SK-N-SH (cell line): ENCODE measurements at places on chromosomes 16 and 17.
A peak's percentile ranks its signal among the peaks of the same experiment; 100 is the strongest.

- DNase-seq = no peak
These were observed 21.1 kb downstream of the RAB40B start for GRCh38 chr17:82677353-82677925.

DNA sequence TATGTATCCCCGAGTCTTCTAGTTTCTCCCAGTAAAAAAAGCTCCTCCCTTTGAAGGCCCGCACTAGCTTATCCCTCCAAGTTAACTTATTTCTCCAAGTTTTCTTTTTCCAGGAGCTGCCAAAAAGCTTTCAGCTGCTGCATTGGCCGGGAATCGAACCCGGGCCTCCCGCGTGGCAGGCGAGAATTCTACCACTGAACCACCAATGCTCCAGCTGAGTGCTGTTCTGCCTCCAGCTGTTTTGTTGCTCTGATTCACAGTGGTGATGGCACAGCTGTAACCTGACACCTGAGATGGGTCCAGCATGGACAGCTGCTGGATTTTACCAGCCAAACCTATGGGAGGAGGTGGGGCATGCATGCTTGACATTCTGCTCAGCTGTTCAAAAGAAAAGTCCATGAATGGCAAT is 22.1 kb downstream of the VAC14 start:
- peak; percentile 66 for DNase-seq

GRCh38 chr17:10879190-10879836 is 41.4 kb upstream of the PIRT start:
- DNase-seq = peak; percentile 9

DNA sequence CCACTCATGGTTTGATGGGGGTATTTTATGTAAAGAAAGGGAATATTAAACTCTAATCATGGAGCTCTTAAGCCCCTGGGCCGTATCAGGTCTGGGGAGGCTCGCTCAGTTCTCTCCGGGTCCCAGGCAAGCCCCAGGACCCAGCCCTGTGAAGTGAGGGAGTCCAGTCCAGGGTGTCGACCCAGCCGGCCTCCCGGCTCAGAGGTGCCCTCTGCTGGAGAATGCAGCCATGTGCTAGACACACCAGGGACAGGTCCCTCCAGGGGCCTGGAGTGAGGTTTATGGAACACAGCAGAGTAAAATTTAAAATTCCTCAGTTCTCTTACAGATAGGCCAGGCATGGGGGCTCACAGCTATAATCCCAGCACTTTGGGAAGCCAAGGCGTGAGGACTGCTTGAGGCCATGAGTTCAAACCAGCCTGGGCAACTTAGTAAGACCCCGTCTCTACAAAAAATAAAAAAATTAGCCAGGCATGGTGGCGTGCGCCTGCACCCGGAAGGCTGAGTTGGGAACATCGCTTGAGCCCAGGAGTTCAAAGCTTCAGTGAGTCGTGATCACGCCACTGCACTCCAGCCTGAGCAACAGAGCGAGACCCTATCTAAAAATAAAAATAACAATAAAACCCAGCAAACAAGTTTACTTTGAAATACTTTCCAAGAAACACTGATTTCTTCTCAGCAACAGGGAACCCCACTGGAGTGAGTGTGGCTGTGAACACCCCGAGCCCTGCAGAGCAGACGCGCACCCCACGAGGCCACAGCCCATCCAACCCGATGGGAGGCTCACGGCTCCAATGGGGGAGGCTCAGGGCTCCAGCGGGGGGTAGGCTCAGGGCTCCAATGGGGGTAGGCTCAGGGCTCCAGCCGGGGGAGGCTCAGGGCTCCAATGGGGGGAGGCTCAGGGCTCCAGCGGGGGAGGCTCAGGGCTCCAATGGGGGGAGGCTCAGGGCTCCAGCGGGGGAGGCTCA is 72.2 kb downstream of the ZNF778 start:
- peak; percentile 98 for DNase-seq

GRCh38 chr16:17452922-17453321 is 17.8 kb downstream of the XYLT1 start:
- no peak for DNase-seq

DNA sequence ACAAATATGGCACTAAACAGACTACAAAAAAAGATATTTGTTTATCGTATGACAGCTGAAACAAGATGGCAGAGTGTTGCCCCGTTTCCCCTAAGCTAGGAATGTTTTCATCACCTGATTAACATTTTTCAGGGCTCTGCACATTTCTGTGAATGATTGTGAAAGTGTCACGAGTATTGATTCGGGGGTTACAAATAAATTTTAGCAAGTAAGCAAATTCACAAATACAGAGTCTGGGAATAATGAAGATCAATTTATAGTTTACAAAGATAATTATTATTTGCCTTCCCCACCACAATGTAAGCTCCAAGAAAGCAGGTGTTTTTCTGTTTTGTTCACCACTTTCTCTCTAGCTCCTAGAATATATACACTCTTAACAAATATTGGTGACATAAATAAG is 361.2 kb upstream of the ERCC4 start:
- DNase-seq = no peak

DNA sequence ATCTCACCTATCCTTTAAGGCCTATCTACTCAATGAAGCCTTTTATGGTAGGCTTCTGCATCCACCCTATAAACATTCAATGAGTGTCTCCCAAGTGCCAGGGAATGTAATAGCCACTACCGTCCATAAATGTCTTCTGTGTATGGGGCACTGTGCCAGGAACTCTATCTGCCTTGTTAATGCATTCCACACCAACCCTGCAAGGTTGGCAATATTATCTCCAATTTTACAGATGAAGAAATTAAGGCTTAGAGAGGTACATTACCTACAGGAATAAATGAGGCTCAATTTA is 20.0 kb downstream of the MAP3K14 start:
- no peak for DNase-seq

DNA sequence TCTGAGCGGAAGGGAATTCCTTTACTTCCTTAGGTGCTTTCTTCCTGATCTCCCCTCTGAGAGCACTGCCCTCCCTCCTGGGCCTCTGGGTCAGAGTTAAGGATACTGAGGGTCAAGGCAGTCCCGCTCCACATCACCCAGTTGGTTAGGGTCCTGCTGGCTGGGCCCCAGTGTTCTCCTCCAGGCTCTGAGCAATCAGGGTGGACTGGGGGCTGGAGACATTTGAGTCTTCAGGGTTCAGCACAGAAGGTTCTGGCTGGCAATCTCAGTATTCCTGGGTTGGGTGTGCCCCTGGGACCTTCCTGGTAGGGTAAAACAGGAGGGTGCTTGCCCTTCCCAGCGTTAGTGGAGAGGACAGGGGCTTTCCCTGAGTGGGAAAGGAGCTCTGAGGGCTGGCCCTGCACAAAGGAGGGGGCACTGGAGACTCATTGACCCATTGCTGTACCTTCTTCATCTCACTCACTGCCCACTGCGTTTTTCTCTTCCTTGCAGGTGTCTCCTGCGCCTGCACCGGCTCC is 448 bp downstream of the MT1M start:
- DNase-seq = no peak

DNA sequence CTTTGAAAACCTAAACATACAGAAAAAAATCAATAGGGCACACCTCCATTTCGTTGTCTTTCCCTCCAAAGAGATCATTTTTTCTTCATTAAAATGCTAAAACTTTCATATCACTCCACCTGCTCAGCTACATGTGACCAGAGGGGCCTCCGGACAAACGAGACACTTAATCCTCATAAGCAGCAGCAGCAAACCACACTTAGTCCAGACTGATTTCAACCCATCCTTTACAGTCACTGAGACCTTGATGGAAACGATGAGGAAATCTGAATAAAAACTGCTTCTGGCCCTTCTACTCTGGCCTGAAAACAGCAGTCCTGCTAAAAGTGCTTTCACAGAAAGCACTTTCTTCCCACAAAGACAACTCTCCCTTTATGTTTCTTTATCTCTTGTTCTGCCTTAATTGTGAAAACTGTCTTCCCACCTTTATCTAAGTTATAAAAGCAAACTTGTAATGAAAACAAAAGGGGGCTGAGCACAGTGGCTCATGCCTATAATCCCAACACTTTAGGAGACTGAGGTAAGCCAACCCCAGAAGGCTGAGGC is 4.6 kb downstream of the ANKRD11 start:
- DNase-seq = no peak

DNA sequence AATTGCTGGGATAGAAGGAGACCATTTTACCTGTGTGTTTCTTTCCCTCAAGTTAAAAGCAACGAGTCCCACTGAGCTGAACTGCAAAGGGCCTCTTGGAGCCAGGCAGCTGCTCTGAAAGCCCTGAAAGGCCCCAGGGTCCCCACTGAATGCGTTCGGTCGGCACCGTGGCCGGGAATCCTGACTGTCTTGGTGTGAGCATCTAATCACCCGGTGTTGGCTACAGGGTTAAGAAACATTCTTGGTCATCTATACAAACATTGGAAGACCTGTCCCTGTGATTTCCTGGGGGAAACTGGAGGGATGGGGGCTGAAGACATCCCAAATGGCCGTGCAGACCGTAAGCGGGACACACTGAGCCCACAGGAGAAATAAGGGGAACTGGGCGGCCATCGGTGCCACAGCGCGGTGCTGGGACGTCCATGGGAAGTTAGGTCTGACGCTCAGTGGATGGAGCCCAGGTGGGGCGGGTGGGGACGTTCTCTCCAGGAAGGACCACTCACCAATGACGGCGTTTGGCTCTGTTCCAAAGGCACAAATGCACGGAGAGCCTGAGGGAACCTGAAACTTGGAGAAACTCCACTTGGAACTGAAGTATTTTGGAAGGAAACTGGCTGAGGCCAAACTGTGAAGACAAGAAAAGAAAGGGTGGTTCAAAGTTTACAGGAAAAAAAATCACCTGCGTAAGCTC is 32.1 kb downstream of the WDR45B start:
- DNase-seq = no peak

DNA sequence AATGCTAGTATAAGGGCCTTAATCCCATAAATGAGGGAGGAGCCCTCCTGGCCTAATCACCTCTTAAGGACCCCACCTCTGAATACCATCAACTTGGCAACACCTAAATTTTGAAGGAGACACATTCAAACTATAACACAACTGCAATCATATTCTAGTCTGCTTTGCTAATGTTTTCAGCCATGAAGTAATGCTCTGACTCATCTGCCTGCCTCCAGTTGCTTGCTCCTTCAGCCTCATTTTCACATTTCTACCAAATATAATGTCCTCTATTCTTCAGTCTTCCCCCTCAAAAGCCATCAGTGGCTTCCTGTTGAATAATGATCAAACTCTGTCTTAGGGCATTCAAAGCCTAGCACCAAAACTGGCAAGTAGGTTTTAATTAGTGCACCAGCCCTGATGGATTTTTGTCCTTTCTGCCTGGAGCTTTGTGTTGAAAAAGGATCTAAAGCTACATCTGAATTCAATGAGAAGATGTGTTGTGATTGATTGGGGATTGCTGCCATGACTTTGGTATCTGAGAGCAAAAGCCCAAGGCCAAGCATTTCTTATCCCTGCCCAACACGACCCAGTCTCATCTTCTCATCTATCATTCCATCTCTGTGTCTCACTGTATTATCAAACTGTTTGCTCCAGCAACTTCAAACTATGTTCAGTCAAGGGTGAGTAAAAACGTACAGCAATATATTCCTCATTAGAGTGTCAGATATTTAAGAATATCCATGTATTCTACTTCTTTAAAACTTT is 140.8 kb upstream of the ELAC2 start:
- DNase-seq = no peak

DNA sequence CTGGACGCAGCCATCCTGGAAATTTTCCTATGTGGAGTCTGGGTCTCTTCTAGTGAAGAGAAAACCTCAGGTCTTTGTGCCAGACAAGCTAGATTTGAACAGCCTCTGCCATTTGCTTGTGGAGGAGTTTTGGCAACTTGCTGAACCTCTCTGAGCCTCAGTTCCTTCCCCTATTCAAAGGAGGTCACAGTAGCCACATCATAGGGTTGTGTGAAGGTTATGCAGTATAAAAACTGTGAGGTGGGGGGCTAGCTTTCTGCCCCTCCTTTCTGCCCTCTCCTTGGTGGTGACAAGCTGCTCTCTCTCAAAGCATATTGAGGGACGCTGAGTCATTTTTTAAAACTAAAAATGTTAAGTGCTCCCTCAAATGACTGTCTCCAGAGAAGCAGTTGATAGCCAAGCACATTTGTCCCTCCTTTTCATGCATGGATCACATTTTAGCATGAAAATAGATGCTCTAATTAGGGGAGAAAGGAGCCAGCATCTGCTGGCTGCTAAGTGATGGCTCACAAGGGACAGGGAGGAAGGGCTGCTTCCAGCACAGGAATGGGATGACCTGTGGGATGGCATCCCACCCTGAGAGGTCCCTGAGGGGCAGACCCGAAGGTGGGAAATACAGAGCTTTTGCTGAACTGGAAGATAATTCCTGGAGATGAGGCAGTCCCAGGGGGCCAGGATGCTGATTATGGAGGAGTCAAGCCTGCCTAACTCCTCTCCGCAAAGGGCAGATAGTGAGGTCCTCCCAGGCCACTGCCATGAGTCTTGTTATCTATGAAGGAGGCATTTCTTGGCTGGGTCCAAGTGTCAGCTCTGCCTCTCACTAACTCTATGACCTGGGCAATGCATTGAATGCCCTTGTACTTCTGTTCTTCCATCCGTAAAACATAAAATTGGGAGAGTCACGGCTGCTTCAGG is 218.8 kb downstream of the RAB11FIP4 start:
- no peak for DNase-seq

DNA sequence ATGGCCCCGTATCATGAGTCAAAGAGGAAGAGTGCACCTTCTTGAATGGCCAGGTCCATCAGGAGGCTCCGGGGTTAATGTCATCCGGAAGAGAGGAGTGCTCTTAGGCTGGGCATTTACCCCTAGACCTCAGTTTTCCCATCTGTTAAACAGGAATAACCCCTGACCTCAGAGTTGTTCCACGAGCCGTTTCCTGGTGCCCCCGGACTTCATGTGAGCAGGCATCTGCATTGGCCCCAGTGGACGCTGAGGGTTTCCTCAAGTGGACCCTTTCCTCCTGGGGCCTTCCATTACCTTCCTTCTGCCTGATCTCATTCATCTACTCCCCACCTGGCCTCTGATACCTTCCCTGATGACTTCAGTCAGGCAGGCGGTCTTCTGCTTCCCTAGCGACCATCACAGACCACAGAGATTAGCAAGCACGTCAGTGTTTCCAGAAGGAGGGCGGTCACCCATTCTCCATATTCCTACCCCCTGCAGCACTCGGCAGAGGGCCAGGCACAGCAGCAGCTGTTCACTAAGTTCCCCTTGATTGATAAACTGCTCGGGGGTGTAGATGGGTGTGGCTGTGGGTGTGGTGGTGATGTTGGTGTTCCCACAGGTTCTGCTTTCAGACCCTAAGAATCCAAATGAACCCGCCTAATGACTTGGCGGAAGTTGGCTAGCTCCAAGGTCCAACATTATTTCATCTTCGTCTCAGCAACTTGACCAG is 346.6 kb upstream of the TNRC6C start:
- DNase-seq = no peak
